ENCODE measurements at places on chromosomes 11 and 22.

GRCh38 chr22:30662040-30662439 is 5.6 kb downstream of the DUSP18 start:
- DNase-seq: no peak

DNA sequence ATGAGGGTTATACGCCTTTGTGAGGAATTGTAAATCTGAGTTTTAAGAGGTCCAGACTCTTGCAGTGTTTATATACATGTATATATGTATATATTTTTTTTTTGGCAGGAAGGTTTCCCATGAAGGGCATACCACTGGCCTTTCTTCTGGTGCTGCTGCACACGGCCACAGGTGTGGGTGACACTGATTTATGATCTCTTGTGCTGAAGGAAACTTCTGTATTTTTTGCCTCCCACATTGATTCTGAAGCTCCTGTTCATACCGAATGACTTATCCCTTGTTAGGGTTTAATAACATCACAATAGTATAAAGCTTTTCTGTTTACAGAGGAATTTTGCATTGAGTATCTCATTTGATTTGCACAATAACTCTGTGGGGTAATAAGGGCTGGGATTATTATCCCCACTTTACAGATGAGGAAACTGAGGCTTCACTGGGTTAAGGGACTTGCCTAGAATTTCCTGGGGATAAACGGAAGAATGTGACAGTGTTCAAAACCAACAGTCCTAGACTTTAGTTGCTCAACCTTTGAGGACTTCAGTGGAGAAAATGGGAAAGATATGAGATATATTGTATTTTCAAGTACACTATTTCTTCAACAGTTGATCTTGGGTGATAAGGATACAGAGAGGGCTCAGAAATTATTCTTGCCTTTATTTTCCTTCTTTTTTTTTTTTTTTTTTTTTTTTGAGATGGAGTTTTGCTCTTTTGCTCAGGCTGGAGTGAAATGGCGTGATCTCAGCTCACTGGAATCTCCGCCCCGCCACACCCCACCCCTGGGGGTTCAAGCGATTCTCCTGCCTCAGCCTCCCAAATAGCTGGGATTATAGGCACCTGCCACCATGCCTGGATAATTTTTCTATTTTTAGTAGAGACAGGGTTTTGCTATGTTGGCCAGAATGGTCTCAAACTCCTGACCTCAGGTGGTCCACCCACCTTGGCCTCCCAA is 70.1 kb downstream of the MICAL2 start:
- no peak for DNase-seq

GRCh38 chr11:22466351-22466750 is 128.2 kb downstream of the SLC17A6 start:
- no peak for DNase-seq

GRCh38 chr22:27554106-27554811 is 247.3 kb downstream of the MN1 start:
- no peak for DNase-seq

Data from amygdala (tissue), 56 donors.